ENCODE measurements at places on chromosomes 3 and 15. TPM values are rescaled to one million over a fixed set of nuclear protein-coding genes. Genes with fewer than 3 reads are reported as not detected.

- DNase-seq = no peak
Observed at GRCh38 chr15:58314593-58315216, 117.1 kb upstream of the LIPC start.

Gene ARNT2
- total RNA-seq = 9.7 TPM

Gene FBN1
- total RNA-seq = 698 TPM

Gene CSPG5
- 2.9 TPM for total RNA-seq

Gene TMCO5A
- not detected for total RNA-seq

DNA sequence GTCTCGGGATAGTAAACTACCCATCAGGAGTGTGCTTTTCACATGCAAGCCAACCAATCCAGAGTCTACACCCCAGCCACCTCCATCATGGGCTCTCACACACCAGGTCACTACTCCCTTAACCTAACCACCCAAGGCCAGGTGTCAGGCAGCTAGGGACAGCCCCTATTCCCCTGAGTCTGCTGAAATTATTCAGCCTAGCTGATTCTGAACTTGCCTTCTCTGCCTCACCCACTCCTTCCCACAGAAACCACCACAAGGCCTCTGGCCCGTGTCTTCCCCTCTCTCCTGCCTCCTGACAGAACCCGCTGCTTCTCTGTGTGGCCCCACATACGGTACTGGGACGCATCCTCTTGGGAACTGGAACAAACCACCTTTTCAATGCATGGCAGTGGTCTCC, 82.1 kb downstream of the PCSK6 start:
- DNase-seq = no peak

DNA sequence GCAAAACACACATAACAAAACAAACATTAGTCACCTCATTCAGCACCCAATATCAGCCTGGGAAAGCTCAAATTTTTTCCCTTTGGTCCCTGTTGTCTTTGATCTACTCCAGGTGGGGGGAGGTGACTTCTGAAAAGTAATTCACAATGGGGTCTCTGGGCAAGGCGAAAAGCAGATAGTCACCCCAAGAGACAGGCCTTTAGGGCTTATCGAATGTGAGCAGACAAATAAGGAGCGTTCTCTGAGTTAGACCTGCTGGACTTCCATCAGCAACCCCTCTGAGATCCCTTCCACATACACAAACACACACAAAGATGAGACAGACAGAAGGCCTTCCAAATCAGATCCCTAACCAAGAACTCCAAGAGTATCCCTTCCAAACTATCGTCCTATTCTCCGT, 171.0 kb upstream of the SMAD3 start:
- no peak for DNase-seq

- no peak for DNase-seq
Observed at GRCh38 chr3:33278163-33278562, 921 bp downstream of the FBXL2 start.

DNA sequence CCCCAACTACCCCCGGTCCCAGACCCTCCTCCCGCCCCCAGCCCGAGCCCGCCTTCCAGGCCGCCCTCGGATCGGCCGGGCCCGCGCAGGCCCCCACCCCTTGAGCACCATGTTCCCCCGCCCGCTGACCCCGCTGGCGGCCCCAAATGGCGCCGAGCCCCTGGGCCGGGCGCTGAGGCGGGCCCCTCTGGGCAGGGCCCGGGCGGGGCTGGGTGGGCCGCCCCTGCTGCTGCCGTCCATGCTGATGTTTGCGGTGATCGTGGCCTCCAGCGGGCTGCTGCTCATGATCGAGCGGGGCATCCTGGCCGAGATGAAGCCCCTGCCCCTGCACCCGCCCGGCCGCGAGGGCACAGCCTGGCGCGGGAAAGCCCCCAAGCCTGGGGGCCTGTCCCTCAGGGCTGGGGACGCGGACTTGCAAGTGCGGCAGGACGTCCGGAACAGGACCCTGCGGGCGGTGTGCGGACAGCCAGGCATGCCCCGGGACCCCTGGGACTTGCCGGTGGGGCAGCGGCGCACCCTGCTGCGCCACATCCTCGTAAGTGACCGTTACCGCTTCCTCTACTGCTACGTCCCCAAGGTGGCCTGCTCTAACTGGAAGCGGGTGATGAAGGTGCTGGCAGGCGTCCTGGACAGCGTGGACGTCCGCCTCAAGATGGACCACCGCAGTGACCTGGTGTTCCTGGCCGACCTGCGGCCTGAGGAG, 472 bp downstream of the CHST14 start:
- DNase-seq = no peak

DNA sequence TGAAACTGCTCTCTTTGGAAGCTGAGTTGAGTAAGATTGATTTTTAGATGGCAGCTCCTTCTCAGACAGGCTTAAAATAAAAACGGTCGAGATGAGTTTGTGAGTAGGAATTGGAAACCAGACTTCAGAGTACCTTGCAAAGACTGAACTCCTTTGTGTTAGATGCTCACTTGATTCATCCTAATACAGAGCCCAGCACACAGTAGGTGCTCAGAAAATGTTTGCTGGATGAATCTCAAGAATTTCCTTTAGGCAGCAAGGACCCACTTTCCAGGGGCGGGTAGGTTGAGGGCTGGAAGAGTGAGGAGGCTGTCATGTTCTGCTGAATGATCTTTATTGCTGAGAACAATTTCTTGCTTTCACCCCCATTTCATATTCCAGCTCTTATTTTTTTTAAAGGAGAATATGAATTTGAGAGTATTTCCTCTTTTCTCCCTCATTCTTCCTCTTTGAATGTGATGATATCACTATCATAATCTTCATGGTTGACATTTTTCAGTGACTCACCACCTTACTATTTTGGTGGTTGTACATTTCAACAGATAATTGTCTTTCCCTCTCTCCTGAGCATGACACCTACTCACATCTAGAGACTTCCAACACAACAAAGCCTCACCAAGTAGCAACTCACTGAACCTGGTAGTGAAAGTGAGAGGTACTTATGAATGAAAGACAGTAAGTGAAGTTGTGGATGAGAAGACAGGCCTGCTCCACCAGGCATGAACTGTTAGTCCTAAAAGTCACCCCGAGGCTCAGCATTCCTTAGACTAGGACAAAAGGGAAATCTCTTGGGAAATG, 113.3 kb downstream of the PDCD6IP start:
- no peak for DNase-seq

DNA sequence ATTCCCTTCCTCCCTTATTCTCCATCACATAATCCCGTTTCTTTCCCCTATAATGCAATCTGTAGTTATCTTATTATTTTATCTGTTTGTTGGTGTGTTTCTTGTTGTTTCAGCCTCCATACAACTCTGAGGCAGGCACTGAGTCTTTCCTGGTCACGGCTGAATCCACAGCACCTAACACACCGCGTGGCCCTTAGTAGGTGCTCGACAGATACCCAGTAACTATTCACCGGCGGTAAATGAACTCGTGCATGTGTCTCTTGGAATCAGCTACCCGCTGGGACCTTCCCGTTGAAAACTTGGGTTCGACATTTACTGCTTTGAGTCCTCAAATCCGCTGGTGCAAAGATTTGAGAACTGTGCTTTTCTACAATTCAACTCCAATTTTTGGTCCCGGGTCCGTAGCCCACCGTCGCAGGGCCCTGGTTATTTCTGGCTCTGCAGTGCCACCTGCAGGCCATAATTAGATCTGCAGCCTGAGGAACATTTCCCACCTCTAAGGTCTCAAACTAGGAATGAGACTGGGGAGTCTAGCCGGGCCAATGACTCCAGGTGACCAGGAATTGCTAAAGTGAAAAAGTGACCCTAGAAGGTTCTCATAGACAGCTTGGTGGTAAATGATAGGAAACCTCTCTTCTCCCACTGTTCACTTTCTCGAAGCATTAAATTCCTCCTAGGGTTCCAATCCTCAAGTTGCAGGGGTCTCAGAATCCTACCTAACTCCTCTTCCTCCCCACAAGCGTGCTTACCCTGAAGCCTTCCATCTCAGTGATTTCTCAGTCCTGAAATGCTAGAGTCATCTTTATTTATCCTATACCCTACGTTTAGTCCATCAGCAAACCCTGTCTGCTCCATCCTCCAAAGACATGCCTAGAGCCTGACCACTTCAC, 40.0 kb upstream of the TRH start:
- DNase-seq = no peak

Gene BNIP2
- total RNA-seq = 115 TPM

GRCh38 chr3:55471522-55472280, 15.4 kb downstream of the WNT5A start:
- no peak for DNase-seq

- DNase-seq = no peak
Observed at GRCh38 chr3:129230311-129231019, 18.9 kb upstream of the COPG1 start.

DNA sequence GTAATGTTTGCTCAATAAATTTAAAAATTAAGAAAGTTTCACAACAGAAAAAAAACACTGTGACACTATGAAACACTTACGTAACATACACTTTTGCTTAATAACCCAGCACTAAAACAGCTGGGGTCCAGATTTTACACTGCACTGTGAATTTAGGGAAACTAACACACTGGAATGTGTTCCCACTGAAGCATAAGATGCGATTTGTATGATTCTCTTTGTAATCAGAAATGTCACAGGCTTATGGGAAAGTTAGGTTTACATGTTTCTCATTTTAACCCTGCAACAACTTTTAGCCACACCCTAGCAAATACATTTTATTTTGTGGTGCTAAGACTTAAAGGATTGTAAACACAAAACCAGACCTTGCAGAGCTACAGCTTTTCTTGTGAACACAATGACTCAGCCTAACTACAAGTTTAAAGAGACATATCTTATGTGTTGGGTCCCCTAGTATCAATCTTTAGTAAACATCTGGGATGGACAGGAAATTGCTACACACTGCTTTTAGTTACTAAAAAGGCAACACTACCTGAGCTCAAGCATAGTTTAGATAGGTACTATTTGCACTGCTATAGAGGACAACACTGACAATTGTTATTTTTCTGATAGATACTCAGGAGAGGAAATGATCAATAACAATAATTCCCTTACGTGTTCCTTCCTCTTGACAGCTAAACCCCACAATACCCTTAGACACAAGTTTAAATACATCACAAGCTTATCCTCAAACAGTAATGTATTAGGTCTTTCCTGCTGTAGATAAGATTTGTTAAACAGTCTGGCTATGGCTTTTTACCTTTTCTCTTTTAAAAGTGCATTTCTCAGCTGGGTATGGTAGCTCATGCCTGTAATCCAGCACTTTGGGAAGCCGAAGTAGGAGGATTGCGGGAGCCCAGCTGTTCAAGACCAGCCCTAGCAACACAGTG, 3.8 kb downstream of the PLD1 start:
- no peak for DNase-seq

Gene RAB6B
- 3.4 TPM for total RNA-seq

Gene PLS1
- 29.8 TPM for total RNA-seq

GRCh38 chr15:89781891-89782618, 5.9 kb downstream of the MESP2 start:
- no peak for DNase-seq

- no peak for DNase-seq
Observed at GRCh38 chr15:56772868-56773639, 39.7 kb upstream of the ZNF280D start.

GRCh38 chr3:67094167-67094566, 96.1 kb downstream of the KBTBD8 start:
- no peak for DNase-seq

Gene CD86
- 6.1 TPM for total RNA-seq

DNA sequence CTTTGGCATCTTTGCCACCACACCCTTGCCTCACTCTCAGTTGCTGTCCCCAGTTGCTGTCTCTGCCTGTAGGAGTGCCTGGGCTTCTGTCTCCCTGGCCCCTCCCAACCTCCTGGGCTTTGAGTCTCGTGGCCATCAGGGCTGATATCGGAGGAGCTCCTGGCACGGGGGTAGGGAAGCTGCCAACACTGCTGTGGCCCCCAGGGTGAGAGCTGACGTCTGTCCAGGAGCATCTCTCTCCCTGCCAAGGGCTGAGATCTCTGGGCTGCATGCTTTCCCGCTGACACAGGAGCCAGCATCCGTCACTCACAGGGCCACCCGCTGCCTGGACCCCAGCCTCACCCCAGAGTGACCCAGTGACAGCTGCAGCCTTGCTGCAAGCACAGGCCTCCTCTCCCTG, 47.4 kb downstream of the EXOG start:
- no peak for DNase-seq

DNA sequence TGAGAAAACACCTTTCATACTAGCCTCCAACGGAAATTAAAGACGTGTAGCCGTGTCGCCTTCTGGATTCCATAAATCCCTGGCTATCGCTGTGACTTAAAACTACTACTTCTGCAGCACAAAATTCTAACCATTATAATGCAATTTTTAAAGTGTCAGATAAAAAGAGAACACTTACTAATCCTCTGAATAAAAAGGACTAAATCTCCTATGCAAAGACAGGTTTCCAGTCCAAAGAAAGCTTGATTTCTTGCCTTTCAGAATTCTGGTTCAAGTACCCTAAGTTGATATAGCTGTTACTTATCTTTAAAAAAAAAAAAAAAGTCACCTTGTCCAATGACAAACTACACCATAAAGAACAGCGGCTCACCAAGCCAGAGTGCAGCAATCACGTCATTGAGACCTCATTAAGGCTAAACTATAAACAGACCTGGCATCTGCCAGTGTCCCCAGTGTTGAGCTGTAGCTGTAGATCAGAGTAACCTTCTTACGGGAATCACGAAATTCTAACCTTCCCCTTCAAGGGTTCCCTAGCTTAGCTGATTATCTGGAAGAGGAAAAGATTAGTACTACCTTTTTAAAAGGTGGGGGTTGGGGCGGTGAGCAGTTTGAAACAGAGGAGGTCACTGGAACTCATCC, 2.2 kb downstream of the ABCC5 start:
- DNase-seq = no peak

GRCh38 chr3:113096188-113096892, 105.6 kb downstream of the GTPBP8 start:
- DNase-seq = no peak

- DNase-seq = no peak
Observed at GRCh38 chr3:197468167-197468566, 87.6 kb downstream of the BDH1 start.

GRCh38 chr3:181250714-181251113, 261.2 kb upstream of the DNAJC19 start:
- DNase-seq = no peak

DNA sequence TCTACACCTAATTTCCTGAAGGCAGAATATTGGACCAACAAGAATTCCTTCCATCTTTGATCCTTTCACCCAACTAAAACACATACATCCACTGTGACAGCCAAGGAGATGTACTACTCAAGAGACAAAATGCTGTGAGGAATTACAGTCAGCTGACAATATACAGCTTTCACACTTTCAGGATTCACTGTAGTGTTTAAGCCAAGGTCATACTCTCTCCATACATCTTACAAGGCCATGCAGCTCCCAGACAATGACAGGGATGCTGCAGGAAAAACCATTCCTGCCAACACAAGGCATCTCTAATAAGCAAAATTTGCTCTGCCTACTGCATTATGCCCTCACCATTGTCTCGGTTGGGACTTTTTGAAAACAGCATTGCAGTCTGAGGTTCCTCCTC, 170.7 kb downstream of the TBC1D5 start:
- DNase-seq = no peak

DNA sequence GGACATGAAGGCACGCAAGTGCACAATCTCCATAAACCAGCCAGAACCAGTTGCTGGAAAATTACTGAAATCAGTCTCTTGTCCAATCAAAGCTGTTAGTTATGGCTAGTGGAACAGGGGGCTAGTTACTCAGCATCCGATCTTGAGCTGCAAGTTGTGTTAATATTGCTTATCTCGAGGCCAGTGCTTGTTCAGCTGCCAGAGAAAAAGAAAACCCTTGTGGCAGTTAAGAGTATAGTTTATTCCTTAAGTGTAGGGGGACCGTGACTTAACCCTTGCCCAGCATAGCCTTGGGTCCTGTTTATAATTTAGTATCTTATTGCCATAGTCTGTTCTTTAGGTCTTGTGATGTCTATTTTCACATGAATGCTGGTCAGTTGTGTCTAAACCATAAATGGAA, 268.5 kb downstream of the CD47 start:
- no peak for DNase-seq

- no peak for DNase-seq
Observed at GRCh38 chr15:64699751-64700388, 75.5 kb downstream of the RBPMS2 start.

Data from urinary bladder (tissue), 4 donors.